ENCODE measurements at places on chromosomes 5 and 9. TPM values are rescaled to one million over a fixed set of nuclear protein-coding genes. Genes with fewer than 3 reads are reported as not detected.
A peak's percentile ranks its signal among the peaks of the same experiment; 100 is the strongest.

GRCh38 chr5:180274695-180275094 is 17.2 kb downstream of the MAPK9 start:
- no peak for DNase-seq

DNA sequence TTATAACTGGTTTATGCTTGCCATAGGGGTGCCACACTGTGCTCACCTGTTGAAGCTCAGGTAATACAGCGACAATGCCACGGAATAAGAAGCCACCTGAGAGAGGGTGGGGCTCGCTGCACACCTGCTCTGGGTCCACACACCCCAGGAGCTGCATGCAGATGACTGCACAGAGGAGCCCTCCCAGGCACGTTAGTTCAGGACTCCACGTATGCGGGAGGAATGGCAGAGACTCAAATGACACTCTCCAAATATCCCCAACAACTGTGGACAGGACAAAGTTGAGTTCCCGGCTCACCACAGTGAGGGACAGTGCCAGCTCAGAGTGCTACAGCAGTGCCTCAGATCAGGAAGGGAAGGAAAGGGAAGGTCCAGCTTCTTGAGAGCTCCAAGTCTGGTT is 5.8 kb upstream of the FCN1 start:
- no peak for DNase-seq

- peak; percentile 74 for DNase-seq
Observed at GRCh38 chr5:67156976-67157583, 39.5 kb downstream of the CD180 start.

DNA sequence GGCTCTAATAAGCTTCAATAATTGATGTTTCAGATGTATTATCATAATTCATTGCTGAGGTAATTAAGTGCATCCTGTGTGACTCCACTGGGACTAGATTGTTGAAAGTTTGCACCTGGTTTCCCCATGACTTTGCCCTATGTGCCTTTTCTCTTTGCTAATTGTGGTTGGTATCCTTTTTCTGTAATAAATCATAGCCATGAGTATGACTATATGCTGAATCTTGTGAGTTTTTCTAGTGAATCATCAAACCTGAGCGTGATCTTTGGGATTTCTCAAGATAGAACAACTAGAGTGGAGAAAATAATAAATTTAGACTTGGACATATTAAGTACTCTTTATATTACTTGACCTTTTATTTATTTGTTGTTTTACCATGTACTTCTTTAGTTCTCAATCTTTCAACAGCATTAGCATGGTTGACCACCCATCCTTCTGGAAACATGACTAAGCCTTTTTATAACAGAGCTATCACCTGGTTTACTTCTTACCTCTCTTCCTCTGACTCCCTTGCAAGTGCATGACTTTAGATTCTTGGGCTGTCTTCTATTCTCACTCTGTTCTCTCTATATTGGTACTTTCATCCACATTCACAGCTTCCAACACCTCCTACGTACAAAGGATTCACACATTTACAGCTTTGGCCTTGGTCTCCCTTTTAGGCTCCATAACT is 239.6 kb upstream of the TAS2R1 start:
- DNase-seq, result no peak

DNA sequence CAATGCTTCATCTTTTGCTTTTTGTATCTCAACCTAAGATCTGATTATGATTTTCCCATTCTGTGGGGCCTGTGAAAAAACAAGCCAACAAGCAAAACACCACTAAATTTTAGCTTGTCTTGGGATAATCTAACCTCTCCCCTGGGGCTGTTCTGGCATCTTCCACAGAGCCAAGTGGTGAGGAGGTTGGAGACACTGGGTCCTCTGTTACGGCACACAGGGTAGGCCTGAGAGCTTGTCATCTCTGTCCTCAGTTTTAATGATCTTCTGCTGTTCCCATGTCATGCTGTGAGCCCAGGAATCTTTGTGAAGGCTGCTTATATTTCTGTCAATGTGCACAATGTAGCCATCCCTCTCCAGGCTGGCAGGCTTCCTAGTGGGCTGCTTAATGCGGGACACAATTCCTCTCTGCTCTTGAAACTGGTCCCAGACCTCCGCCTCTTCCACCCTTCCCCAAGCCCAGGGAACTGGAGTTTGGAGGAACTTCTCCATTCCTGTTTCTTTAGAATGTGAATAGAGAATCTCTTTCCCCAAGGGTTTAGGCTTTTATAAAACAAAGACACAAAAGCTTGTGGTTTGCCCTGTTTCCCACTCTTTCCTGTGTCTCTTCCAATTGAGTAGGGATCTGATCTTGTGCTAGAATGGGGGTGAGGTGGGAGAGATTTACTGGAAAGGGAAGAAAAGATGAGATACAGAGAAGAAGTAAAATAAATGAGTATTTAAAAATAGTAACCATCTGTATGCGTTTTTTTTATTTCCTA is 30.9 kb upstream of the SEMA6A start:
- no peak for DNase-seq

DNA sequence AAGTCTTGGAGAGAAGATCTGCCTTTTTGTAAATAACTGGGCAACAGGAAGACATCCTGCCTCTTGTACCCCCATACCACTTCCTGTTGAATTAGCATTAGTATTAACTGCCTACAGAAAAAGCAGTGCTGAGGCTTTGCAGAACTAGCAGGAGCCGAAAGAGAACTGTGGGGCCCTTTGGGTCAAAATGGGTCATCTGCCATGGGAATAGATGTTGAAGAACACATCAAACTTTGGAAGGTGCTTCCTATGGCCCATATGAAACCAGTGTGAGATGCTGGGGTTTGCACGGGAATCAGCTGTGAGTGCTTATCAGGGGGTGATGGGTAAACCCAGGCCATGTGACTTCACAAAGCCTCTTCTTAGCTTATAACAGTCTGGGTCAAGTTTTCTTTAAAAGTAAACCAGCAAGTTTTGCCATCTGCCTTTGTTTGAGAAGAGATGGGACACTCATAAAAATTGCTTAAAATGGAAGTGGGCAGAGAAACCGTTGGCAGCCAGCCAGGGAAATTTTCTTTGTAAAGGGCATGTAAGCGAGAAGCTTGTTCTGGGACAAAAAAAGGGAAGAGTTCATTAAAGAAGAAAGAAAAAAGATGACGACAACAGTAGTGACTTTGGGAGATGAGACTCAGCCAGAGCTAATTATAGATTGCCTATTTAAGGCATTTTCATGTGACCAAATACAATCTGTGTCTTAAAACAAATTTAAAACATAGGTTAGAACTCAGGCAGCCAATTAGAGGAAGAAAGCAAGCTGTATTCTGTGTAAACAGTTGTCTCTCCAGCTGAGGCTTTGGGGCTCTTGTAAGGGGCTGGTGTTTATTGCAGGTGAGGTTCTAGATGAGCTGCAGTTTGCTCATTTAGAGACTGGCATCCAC is 4.4 kb downstream of the SLC25A25 start:
- no peak for DNase-seq

- DNase-seq, result peak; percentile 29
Observed at GRCh38 chr5:135693371-135693955, 114.7 kb upstream of the CXCL14 start.

DNA sequence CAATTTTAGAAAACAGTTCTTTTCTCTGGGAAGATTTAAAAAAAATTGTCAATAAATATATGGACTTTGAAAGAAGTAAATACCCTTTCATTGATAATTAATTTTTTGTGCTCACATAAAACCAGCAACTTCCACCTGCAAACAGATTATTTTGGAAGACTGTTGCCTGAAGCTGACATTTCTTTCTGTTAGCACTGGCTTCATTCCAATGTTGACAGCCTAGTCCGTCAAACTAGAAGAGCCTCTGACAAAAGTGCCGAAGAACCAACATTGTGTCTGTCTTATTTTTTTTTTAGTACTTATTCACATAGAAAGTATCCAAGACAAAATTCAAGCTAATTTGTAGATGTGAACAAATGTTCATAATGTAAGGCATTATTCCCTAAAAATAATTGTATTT is 108.6 kb upstream of the TMEM161B start:
- DNase-seq, result no peak

DNA sequence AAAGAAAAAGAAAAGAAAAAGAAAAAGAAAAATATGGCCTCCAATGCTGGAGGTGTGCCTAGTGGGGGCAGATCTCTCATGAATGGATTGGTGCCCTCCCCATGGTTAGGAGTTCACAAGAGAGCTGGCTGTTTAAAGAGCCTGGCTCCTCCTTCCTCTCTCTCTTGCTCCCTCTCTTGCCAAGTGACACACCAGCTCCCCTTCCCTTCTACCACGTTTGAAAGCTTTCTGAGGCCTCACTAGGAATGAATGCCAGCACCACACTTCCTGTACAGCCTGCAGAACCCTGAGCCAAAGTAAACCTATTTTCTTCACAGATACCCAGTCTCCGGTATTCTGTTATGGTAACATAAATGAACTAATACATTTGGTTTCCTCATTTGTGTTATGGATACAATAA is 14.4 kb upstream of the GALNT10 start:
- DNase-seq, result no peak

DNA sequence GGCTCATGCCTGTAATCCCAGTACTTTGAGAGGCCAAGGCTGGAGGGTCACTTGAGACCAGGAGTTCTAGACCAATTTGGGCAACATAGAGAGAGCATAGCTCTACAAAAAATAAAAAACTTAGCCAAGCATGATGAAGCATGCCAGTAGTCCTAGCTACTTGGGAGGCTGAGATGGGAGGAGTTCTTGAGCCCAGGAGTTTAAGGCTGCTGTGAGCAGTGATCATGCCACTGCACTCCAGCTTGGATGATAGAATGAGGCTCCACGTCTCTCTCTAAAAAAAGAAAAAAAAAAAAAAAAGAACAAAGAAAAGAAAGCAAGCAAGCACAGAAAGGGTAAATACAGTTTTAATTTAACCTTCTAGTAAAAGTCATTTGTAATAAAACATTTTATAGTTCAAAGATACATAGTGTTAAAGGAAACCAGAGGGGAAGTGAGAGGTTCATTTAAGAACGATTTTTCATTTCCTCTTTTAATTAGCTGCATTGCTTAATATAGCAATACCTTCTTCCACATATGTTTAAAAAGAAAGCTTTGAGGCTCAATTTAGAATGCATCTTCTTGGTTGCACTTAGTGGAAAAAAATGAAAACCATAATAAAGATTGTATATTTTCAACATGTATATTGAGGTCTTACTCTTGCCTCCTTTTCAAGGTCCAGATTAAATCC is 14.9 kb downstream of the GAPT start:
- no peak for DNase-seq

DNA sequence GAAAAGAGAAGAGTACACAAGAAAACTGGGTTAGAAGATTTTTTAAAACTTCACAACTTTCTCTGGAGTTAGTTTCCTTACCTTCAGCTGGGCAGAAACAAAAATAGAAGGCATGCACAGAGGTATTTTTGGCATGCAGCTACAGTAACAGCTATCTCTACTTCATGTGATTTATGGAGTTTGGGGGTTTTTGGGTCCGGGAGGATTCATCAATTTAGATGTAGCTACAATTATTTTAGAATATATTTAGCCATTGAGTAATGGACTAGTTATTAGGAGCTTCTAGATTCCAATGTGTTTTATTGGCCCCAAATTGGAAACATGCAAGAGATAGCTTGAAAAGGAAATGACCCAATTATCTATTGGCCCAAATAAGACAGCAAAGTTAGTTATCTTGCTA is 91.6 kb upstream of the TNFAIP8 start:
- DNase-seq, result no peak

DNA sequence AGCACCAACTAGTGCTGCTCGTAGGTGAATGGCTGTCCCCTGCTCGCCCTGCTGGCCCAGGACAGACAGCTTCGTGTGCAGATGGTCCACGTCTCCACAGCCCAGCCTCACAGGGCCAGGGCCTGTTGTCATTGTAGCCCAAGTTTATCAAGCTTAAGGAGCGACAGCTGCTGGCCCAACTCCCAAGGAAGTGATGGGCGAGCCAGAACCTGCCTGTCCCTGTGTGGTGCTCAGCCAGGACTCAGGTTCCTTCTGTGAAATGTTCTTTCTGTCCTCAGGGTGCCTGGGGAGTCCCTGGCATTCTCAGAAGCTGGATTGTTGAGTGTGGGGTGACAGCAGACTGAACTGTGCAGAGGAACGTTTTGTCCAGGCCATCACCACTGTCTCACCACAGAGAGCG is 16.4 kb downstream of the TRIP13 start:
- DNase-seq, result no peak

DNA sequence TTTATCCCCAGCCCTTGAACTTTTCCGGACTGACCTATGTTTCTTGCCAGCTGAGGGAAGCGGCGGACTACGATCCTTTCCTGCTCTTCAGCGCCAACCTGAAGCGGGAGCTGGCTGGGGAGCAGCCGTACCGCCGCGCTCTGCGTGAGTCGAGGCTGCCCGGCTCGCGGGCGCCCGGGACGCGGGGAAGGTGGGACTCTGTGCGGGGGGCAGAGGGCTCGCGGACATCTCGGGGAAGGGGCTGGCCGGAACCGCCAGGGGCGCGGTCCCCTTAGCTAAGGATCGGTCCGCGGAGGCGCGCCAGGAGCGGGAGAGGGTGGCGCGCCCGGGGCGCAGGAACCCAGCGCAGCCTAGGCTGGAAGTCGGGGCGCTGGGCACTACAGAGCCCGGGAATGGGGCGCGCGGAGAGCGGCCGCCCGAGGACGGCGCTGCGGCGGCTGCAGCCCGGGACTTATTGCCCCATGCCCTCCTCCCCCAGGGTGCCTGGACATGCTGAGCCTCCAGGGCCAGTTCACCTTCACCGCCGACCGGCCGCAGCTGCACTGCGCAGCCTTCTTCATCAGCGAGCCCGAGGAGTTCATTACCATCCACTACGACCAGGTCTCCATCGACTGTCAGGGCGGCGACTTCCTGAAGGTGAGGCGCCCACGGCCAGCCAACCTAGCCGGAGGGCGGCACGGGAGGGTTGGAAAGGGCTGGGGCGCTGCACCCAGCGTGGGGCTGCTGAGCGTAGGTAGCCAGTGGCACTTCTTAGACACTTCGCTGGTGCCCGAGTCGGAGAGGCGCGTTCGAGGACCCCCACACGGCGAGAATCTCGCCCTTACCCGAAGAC is 922 bp downstream of the CRHBP start:
- DNase-seq, result peak; percentile 79

DNA sequence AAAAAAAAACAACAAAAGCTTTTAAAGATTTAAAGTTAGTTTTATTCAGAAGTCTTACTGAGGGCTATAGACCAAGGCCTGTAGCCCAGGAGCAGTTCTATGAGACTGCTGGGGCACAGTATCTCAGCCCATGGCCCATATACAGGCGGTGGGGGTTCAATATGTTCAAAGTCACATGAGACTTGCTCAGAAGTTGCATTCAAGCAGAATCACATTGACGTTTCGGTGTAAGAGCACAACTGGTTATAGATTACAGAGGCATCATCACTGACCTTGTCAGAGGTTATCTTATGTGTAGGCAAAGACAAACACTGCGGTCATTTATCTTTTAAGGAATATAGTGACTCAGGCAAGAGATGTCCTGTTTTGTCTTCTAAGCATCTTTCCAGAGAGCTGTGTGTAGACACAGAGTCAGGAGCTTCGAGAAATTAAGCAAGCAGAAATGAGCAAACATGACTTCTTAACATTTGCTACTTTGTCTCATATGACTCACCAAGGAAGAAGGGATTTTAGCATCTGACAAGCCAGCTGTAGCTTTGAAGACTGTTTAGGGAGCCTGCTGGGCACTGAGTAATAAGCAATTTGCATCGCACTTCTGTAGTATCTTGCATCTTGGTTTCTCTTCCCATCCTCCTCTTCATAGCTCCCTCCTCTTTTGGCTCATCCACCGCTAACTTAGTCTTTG is 12.9 kb upstream of the F2RL1 start:
- DNase-seq, result peak; percentile 64

Gene DAB2IP
- total RNA-seq, result 71.0 TPM

Gene GPR107
- total RNA-seq, result 62.2 TPM

Gene LCN15
- total RNA-seq, result 1.2 TPM

Gene CARD9
- total RNA-seq, result 0.38 TPM

Gene IL7R
- total RNA-seq, result 0.84 TPM

Gene LCN6
- not detected for total RNA-seq

Gene SURF2
- total RNA-seq, result 25.9 TPM
